ENCODE measurements at places on chromosomes 11 and 22.

DNA sequence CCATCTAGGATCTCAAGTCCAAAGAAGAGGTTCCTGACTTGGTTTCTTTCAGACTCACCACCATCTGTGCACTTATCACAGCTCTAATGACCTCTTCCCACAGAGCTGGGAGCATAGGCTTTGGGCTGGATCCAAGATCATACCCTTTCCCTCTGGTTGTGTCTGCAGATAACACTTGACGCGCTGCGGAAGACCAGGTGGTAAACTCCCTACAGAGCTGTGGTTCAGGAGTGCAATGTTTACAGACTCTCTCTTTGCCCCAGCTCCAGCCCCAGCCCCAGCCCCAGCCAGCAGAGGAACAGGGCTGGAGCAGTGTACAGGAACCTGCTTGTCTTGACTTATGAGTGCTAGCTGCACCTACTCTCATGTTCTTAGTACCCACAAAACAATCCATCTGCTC is 274.4 kb upstream of the SYN3 start:
- no peak for DNase-seq

DNA sequence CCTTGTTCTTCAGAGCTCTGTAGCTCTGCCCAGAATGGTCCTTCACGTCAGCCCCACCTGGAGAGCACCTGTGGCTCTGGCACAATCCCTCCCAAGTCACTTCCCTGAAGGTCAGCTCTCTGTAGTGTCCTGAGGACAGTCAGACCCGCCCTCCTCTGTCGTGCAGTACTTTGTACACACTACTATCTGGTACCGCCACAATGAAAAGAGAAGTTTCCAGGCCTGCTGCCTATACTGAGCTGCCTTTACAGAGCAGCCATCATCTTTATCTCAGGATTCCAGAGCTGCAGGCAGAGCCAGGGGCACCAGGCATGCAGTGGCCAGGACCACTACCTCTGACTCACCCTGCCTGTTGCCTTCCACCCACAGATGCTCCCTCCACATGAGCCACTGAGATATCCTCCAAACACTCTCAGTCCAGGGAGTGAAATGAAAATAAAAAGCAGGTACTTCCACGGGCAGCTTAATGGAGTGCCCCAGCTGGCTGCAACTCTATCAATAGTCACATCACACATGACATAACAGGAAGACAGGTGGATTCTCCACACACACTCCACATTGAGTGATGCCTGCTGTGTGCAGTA is 7.3 kb downstream of the PACSIN2 start:
- no peak for DNase-seq

DNA sequence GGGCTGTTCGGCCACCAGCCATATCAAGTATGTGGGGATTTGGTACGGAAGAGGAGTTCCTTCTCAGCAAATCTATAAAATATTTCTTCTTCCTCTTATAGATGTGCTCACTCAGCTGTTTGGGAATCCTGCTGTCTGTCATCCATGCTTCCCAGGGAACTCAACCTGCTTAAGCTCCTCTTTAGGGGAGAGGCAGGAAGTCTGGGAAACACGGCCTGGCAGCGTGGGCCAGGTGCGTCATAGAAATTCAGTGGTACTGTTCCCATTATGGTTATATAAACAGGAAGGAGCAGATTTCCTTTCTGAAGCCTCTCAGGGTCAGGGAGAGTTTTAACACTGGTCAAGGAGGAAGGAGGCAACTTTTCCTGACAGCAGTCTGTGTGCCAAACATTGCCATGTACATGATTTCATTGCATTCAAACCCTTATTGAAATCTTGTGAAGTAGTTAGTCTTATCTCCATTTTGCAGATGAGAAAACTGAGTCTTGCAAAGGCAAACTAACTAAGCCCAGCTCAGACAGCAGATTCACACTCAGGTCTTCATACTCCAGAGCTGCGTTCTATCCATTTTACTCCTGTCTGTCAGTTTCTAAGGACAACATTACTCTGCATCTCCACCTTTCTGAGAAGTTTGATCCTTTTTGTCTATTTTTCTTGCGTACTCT is 35.4 kb upstream of the AMOTL1 start:
- no peak for DNase-seq

DNA sequence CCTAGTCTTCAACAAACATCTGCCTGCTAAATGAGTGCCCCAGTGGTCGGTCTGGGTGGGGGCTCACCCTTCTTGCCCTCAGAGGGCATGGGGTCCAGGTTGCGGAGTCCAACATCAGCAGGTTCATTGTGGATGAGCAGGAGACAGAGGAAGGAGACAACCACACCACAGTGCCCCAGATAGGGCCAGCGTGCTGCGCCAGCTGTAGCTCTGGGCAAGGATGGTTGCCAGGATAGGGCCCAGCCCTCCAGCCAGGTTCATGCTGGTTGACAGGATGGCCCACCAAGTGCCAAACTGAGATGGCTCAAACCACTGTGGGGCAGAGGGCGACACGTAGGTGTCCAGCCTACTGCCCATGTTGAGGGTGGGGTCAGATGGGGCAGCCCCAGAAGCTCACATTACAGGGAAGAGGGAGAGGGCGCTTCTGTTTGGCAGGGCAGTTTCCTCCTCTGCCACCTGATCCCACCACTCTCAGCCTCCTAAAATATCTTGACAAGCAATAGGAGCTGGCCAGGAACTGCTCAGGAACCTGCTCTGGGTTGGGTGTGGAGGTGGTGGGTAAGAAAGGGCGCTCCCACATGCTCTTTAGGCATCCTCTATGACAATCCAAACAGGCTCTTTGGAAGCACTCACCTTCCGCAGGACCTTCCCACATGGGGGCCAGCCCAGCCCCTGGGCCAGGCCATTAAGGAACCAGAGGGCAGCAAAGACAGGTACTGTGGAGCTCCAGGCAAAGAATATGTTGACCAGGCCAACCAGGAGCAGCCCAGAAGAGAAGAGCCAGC is 2.9 kb downstream of the SLC37A4 start:
- DNase-seq: no peak

GRCh38 chr11:75635066-75635862 is 33.6 kb downstream of the MAP6 start:
- peak; percentile 63 for DNase-seq

- DNase-seq: no peak
Measured at GRCh38 chr11:128450882-128451651, 136.3 kb downstream of the ETS1 start.

DNA sequence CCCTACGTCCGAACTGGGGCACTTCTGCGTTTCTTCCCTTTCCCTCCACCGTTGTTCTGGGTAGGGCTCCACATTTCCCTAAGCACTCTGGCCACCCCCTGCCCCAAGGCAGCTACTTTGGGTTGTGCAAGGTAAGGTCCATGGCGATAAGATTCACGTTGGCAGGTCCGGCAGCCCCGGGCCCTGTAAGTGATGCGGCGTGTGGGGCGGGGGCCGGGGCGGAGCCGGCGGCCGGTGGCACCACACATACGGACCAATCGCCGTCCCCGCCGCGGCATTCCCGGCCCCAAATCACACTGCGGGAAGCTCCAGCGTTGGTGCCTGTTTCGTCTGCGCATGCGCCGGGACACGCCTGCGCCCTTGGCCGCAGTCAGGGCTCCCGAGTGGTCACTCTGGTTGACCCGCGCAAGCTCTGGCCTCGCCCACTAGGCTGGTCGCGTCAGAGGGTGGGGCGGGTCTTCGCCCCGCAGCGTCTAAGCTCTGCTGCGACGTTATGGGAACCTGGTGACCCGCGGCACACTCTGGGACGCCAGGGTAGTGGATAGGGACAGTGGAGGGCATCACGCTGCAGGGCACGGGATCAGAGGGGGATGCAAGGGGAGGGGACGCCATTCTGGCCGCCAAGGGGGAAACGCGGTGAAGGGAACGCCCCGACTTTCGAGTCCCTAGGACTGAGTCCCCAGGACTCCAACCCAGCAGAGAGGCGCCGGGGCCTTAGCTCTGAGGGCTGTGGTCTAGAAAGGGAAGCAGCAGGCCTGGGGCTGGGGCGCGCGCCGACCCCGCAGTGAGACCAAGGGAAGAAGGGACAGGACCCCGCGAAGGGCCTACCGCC is 1.6 kb downstream of the FADS1 start:
- DNase-seq: peak; percentile 68

GRCh38 chr22:25702040-25702439 is 39.9 kb upstream of the MYO18B start:
- no peak for DNase-seq

DNA sequence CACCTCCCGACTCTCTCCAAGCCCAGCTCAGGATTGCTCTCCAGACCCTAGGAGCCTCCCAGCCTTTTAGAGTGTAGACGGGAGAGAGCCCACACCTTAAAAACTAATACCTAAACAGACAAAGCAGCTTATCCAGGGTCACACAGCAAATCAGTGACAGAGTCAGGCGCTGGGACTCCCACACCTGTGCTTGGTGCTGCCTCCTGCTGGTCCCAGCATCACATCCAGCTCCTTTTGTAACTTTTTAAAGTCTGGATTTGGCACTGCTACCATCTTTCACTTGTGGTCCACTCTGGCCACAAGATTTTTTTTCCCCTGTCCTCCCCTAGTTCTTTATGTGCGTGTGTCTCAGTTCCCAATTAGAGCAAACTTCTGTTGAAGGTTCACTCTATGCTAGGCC is 4.7 kb downstream of the ANO1 start:
- no peak for DNase-seq

GRCh38 chr11:123174196-123175183 is 20.6 kb downstream of the CLMP start:
- DNase-seq: no peak

DNA sequence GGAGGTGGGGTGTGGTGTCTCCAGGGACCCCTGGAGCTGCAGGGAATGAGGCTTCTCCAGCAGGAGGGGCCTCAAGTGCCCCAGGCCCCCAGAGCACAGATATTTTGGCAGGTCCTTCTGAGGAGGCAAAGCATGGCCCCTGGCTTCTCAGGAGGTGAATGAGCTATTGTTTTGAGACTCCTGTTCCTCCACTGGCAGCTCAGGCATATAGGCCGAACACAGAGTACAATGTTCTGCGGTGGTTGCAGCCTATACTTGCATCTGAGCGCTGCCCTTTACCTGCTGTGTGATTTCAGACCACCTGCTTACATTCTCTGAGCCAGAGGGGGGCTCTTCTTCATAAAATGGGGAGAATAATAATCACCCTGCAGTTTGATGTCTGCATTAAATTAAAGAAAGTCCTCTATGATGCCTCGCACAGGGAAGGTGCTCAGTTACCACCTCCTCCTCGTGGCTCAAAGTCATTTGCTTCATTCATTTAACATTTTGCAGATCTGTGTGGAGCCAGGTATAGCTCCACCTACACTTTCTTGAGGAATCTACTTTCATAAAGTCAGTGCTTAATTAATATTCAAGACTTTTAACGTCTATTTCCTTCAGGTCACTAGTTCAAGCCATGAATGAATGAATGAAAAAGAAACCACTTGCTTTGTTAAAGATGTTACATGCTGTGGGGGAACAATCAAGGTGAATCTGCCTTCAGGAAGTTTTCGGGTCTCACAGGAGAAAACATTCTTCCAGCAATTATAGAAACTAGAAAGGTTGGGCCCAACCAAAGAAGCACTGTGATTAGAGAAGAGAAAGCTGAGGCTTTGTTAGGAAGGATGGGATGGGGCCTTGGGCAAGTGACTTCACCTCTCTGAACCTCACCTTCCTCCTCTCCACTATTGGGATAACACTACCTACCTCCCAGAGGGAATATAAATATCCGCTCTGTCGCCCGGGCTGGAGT is 68.4 kb downstream of the ADAMTS15 start:
- no peak for DNase-seq

DNA sequence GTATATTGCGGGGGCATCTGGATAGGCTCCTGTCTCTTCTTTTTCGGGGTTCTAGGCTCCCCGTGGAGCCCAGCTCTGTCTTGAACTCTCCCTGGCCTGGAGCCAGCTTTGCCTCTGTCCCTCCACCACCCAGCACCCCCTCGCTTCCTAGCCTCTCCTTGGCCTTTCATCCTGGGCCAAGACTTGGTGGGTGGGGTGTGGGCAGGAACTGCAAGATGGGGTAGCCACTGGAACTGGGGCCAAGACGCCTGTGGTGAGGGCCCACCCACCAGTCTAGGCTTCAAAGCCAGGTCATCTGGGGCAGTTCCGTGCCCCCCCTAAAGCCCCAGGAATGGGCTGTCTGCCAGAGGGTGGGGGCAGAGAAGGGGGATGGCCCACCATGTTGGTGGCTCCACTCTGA is 1.7 kb upstream of the CRYBB1 start:
- DNase-seq: no peak

GRCh38 chr11:33984682-33985389 is 66.7 kb upstream of the CAPRIN1 start:
- no peak for DNase-seq

DNA sequence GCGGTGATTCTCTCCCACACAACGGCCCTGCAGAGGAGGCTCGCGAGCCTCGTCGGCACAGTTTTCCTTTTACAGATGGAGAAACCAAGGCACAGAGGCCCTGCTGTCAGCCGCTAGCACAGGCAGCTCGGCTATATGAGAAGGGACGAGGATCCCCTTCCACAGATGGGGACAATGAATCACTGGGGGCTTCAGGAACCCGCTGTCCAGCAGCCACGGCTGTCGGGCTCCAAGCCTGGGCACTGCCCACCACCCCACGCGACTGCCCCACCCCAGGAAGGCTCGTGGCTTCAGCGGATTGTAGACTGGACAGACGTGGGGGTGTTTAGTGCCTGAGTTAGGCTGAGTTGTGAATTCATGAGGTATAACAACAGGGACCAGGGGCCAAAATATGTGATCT is 17.2 kb upstream of the FGF3 start:
- DNase-seq: no peak

DNA sequence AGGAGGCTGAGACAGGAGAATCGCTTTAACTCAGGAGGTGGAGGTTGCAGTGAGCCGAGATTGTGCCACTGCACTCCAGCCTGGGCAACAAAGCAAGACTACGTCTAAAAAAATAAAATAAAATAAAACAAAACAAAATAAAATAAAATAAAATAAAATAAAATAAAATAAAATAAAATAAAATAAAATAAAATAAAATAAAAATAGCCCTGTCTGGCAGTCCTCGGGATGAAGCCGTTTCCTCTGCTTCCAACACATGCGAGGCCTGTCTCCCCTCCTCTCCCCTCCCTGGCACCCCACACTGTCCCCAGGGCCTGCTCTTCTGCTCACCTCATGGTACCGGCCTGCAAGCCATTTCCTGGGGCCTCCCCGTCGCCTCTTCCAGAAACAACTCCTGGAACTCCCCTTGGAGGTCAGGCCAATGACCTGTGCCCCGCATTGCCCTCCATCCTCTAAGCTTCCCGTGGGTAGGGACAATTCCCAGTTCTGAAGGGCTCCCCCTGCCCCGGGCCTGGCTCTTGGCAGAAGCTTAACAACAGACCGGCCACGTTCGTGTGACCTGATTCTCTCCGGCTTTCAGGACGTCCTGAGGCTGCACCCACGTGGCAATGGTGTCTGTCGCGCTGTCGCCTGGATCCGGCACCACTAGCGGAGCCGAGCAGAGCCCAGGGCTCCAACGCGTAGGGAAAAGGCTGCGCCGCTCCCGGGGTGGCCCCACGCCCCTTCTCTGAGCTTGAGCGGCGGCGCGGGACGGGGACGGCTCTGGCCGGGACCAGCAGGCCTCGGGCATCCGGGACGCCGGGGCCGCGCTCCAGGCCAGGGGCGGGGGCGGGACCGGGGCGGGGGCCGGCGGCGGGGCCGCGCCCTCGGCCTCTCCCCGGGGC is 456 bp upstream of the PARVB start:
- DNase-seq: no peak

DNA sequence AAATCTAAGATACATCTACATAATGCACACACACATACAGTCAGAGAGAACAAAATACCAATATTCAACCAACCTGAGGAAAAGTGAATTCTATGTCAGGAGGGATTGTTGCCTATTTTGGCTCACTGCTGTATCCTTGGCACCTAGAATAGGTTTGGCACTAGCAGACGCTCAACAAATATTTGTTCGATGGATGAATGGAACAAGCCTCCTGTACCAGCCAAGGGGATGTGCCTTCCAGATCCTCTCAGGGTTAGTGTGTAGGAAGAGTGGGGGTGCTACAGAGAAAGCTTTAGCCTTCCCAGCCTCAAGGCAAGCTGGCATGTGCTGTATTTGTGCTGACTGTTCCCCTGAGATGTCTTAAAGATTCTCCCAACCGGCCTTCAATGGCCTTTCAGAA is 23.3 kb upstream of the POU2AF1 start:
- no peak for DNase-seq
